NCI-H524 (cell line): ENCODE measurements at places on chromosomes 6 and 20.
A peak's percentile ranks its signal among the peaks of the same experiment; 100 is the strongest.

DNA sequence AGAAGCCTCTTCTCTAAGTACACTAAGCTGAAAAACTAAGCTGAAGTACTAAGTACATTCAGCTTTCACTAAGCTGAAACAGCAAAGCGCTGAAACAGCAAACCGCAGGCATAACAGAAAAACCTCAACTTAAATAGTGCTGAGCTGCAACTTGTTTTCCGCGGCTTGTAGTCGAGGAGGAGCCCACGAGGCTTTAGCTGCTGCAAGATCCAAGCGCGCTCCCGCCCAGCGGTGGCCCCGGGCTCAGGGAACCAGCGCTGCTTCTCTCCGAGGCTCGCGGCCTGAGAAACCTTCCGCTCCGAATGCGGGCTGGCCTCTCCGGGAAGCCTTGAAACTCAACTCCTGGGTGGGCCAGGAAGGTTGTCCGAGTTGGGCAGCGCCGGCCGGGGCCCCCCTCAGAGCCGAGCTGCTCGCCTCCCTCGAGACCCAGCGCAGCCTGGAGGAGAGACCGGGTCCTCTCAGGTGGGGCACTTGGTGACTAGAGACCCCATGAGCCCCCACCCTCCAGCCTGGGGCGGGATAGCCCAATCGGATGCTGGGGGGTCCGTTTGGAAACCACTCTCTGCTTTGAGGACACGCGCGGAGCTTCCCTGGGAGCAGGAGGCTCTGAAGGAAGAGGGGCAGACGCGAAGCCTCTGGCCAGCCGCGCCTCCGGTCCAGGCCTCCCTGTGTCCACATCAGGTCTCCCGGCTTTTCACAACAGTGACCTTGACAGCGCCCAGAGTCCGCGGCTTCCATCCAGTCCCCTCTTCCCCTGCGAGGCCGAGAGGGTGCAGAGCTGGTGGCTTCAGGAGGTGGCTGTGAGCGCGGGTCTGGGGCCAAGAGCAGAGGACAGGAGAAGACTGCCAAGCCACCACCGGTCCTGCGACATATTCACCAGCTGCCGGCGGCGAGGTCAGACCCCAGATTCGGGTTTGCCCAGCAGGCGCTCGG lies 38.1 kb upstream of the HLA-E start:
- peak; percentile 7 for DNase-seq

GRCh38 chr20:25318471-25319240 lies 70.8 kb downstream of the PYGB start:
- no peak for DNase-seq

- DNase-seq, result no peak
Observed at GRCh38 chr6:53646606-53647005, 18.9 kb downstream of the KLHL31 start.

DNA sequence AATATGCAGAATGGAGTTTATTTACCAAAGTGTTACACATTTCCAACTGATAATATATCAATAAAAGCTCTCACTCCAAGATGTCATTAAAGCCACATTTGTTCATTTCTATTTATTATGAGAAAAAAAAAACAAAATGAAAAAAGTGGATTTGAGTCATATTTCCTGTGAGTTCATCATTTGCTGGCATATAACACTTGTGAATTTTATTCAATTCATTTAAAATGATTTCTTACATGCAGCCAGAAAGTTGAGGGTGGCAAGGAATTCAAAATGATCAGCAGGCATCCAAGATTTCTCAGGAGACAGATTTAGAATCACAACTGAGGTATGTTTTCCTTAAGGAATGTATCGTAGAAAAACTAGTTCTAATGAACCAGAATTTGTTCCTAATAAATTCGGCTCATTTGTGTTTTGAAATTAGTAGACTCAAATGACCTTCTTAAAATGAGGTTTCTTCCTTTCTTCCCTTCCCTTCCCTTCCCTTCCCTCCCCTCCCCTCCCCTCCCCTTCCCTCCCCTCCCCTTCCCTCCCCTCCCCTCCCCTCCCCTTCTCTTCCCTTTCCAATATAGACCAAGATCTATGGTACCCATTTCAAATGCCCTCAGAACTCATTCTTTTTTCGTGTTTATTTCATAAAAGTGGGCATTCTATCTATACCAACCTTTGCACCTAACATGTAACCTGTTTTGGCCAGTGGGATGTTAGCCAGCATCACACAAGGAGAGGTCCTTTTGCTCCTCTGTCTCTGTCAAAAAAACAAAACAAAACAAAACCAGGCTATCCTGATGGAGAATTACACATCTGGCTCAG lies 357.9 kb upstream of the TSHZ2 start:
- DNase-seq, result no peak

- DNase-seq, result no peak
Observed at GRCh38 chr6:113428702-113429101, 428.4 kb upstream of the MARCKS start.

- DNase-seq, result peak; percentile 84
Observed at GRCh38 chr20:31644701-31645100, 7.0 kb downstream of the COX4I2 start.

DNA sequence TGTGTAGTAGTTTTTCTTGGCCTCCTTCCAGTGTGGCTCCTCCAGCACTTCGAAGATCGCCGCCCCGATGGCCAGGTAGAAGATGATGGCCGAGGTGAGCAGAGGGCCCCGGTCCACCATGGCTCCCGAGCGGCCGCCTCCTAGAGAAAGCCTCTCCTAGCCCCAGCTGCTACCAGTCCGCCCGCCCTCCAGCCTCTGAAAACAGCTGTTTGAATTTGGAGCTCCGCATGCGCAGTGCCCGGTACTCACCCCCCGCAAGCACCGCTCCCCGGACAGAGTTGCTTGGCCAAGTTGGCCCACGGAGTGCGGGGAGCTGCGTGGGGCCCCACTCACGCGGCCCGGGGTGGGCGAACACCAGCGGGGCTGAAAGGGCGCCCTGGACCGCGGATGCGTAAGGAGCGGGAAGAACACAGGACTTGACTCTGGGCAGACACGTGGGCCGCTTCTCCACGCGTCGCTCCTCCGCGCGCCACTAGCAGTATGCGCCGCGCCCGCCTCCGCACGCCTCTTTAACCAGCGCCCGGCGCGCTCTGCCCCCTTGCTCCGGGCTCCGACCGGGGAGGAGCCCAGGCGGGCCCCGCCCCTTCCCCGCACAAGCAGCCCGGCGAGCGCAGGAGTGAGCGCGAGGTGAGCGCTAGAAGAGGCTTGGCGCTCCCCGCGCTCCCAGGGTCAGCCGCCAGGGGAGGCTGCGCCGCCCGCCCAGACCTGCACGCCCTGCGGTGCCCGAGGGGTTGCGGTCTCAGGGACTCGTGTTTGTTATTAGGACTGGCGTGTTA lies at the start of gene KCNK5:
Gene KCNK5, minus strand, starts transcription at position 484 of the 776 bp plus-strand sequence. Its CDS starts 364 bp downstream, at position 120.
- DNase-seq, result peak; percentile 74

- no peak for DNase-seq
Observed at GRCh38 chr20:25046181-25046641, 11.7 kb downstream of the ACSS1 start.

- no peak for DNase-seq
Observed at GRCh38 chr20:17495826-17496225, 35.4 kb downstream of the BFSP1 start.

DNA sequence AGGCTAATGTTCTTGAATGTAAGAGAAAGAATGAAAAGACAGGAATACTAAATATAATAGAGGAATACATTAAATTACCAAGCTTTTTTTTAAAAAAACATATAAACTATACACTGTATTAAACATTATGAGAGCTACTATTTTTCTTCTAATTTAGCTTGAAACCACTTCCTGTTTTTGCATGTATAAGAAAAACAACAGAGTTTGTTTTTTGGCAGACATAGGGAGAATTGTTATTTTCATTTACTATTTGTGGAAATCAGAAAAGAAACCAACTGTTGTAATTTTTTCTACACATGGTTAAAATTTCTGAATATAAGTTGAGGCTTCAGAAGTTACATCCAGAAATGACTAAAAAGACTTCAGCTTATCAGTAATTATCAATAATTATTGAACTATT lies 991.8 kb upstream of the GJE1 start:
- no peak for DNase-seq

- no peak for DNase-seq
Observed at GRCh38 chr6:24004659-24005058, 121.4 kb upstream of the NRSN1 start.

GRCh38 chr6:27777614-27778355 lies 134.4 kb downstream of the OR2B2 start:
- no peak for DNase-seq

- no peak for DNase-seq
Observed at GRCh38 chr20:7375905-7376304, 564.4 kb downstream of the HAO1 start.

DNA sequence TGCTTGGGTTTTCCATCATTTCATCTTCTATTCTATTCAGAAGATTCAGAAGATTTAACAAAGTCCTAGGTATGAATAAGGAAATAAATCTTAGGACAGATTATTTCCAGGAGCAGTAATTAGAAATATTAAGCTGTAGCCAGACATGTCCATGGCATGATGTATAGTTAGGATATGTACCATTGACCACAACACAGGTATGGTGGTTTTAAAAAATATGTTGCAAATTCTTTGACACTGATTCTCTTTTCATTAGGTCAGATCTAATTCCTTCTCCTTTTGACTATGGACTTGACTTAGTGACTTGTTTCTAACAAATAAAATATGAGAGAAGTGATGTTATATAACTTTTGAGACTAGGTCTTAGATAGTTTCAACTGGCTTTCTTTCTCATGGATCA lies 23.5 kb upstream of the PDE7B start:
- no peak for DNase-seq

- no peak for DNase-seq
Observed at GRCh38 chr6:65546894-65547293, 160.1 kb downstream of the EYS start.

DNA sequence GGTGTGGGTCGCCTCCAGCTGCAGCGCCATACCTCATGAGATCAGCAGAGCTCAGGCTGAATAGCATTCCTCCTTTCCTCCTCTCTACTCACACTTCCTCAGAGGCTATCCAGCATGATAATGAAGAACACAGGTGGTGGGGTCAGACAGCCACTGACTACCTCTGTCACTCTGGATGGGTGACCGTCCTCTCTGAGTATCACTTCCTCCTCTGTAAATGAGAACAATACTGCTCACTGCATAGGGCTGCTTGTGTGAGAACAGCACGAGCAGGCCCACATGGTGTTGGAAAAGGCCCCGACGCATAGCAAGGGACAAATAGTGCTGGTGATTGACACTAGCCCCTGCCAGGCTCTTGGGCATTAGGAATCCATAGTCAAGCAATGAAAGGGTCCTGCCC lies 239.1 kb downstream of the PRKN start:
- no peak for DNase-seq

GRCh38 chr6:30884521-30885480 lies 482 bp downstream of the DDR1 start:
- peak; percentile 33 for DNase-seq

DNA sequence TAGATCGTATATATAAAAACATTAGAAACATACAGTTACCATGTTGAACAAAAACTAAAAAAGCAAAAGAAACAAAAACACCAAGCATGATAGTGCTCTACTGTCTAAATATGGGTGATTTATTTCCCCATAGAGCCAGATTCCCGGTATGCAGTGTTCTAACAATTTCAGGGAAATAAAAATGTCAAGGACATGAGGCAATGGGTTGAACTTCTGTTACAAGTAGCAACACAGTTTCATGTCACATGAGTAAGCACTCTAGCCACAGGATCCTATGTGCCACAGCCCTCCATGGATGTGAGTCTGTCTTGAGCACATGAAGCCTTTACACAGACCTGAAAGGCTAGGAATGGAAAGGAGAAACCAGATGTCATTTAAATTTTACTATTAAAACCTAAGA lies 96.0 kb downstream of the MAP3K5 start:
- no peak for DNase-seq

DNA sequence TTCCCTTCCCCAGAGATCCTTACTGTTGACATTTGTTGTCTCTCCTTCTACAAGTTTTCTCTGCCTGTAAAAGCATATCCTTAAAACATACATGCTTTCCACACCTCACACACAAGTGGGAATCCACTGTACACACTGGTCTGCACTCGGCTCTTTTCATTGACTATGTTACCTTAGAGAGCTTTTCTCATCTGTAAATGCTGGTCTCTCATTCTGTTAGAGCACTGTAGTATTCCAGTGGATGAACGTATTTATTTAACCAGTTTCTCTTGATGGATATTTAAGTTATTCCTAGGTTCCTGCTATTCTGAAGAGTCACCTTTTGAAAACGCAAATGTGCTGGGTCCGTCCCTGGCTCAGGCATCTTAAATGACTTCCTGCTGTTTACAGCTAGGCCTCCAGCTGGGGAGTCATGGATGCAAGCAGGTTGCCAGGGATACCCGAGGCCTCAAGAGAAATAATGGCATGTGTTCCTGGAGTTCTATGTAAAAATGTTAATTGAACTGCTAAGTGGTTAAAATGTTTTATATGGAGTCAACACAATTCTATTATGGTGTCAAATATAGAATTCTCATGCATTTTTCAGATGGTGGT lies 61.1 kb upstream of the TGM3 start:
- DNase-seq, result peak; percentile 20

DNA sequence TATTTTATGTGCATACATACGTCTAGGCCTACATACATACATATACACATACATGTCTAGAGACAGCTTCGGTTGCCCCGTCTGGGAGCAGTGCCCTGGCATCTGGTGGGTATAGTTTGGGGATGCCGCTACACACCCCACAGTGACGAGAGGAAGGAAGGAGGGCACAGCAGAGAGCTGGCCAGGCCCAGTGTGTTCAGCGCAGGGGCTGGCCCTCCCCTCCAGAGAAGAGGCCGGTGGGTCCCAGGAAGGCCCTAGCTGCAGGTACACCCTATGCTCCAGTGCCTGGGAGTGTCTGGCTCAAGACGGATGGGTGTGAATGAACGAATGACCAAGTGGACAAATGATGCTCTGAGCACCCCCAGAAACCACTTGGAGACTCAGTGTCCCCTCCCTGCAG lies 284.6 kb downstream of the CDH4 start:
- DNase-seq, result no peak

DNA sequence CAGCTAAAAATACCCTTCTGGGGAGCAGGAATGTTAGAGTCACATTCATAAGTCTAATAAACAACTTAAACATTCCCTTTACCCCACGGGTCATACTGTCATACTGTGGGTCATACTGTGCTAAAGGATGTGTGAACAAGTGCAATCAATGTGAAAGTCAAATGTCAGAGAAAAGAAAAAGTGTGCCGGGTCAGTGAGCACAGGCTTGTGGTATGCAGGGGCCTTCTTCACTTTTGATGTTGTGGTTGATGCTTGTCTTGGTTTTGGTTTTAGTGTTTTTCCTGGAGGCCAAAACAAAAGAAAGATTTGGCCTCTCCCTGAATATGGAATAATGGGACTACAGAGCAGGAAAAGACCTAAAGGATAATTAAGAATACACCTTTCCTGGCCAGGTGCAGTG lies 267.9 kb upstream of the PLN start:
- DNase-seq, result no peak

GRCh38 chr6:17292600-17293133 lies 11.5 kb downstream of the RBM24 start:
- no peak for DNase-seq

DNA sequence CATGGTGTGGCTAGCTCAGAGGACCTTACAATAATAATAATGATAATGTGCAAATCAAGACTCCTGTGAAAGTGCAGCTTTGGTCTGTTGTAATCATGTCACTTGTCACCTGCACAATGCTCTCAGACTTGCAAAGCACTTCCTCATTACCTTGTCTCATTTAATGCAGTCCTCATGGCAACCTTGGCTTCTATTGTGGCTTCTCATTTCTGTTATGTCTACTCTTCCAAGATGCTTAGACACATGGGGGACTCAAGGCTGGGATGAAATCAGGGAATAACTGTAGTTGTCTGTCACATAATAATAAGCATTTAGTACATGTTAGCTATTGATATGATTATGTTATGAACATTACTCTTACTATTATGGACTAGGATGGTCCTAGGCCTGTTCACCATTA lies 484.2 kb downstream of the PTPRT start:
- no peak for DNase-seq
